ENCODE measurements at places on chromosomes 2 and 18.

DNA sequence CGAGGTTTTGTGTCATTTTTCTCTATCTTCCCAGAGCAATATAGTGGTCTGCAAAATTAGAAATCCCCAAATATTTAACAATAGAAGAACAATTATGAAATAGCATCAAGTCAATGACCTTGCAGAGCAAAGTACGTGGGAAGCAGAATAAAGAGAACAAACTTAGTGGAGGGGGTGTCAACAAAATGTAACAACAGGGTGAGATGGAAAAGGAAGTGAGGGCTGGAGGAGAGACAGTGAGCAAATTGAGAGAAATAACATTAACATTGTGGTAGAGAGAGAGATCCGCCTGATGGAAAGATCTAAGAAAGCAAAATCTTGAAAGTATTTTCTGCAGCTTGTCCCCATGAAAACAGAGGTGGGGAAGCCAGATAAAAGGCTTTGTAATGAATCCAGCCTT, 23.4 kb downstream of the ARHGAP15 start:
- H3K4me1 ChIP-seq: peaks cover 9% of the 10 kb centered on the region
- H3K36me3 ChIP-seq: no peaks in the 10 kb centered on the region
- DNase-seq: no peak
- no peaks in the 10 kb centered on the region for H3K27me3 ChIP-seq
- no peak overlapping the region for H3K27ac ChIP-seq

- DNase-seq: no peak
- no peaks in the 10 kb centered on the region for H3K36me3 ChIP-seq
Measured at GRCh38 chr18:56559044-56559443, 79.3 kb downstream of the TXNL1 start.

DNA sequence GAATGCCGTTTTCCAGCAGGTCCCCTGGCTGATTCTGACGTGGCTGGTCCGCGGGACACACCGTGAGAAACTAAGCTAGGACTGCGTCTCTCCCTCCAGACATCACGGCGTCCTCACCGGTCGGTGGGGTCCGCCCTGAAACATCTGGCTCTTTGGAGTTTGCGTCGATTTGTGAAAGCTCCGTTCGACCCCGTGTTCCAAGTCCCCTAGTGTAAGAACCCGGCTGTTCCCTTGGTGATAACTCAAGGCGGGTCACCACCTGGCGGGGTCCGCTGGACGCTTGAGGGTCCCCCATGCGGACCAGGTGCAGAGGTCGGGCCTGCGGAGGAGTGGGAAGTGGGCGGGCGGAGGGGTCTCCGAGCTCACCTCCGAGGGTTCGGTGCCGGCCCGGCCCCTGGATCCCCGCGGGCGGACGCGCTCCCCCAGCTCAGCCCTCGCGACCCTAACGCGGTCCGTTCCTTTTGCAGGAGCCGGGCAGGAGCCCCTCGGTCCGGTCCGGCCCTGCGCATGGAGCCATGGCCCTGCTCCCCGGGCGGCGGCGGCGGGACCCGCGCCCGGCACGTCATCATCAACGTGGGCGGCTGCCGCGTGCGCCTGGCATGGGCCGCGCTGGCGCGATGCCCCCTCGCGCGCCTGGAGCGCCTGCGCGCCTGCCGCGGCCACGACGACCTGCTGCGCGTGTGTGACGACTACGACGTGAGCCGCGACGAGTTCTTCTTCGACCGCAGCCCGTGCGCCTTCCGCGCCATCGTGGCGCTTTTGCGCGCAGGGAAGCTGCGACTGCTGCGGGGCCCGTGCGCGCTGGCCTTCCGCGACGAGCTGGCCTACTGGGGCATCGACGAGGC, 65.6 kb downstream of the KCNG2 start:
- no peak for DNase-seq
- no peak overlapping the region for H3K27ac ChIP-seq
- H3K4me3 ChIP-seq: no peak overlapping the region
- H3K36me3 ChIP-seq: no peaks in the 10 kb centered on the region
- H3K4me1 ChIP-seq: no peaks in the 10 kb centered on the region

DNA sequence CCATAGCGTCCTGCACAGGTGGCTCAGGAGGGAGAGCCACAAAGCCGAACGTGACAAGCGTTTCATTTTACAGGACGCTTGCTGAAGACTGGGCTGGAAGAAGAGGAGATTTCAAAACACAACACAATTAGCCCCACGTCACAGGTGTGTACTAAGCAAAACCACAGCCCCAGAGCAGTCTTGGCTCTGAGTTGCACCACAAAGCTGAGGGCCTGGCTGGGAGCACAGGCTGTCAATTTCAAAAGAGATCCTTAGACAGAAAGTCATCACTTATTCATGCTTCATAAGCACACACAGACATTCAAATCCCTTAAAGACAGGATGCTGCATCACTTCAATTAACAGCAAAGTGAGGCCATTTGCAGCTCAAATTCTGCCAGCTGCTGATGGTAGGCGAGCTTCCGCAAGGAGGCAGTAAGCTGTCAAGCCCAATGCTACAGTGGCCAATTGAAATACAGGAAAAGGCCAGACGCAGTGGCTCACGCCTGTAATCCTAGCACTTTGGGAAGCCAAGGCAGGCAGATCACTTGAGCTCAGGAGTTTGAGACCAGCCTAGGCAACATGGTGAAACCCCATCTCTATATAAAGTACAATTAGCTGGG, 79.6 kb downstream of the SKA1 start:
- no peaks in the 10 kb centered on the region for H3K4me1 ChIP-seq
- peaks cover 74% of the 10 kb centered on the region for H3K27me3 ChIP-seq
- no peaks in the 10 kb centered on the region for H3K36me3 ChIP-seq
- no peak for DNase-seq

DNA sequence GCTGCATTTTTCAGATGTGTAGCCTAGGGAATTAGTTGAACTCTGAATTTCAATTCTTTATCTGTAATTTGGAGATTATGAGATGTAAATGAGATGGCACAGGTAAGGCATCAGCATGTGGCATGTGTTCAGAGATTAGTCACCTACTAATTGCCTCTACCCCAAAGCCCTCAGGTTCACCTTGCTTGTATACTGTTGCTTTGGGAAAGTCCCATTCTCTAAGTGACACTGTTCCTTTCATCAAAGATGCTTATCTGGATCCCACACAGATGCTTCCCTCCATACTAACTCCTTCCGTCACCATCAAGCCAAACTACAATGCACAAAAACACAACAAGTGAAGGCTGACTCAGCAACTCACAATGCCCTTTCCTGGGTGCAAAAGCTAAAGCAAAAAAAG, 143.7 kb downstream of the LRATD1 start:
- no peaks in the 10 kb centered on the region for H3K27me3 ChIP-seq
- H3K4me3 ChIP-seq: no peak overlapping the region
- H3K4me1 ChIP-seq: peaks cover 25% of the 10 kb centered on the region

GRCh38 chr2:86476092-86476491, 34.9 kb downstream of the KDM3A start:
- H3K4me1 ChIP-seq: no peaks in the 10 kb centered on the region
- DNase-seq: no peak

GRCh38 chr2:217404236-217404760, 544.4 kb upstream of the TNP1 start:
- H3K4me3 ChIP-seq: no peak overlapping the region
- no peaks in the 10 kb centered on the region for H3K27me3 ChIP-seq
- DNase-seq: no peak
- H3K27ac ChIP-seq: no peak overlapping the region

DNA sequence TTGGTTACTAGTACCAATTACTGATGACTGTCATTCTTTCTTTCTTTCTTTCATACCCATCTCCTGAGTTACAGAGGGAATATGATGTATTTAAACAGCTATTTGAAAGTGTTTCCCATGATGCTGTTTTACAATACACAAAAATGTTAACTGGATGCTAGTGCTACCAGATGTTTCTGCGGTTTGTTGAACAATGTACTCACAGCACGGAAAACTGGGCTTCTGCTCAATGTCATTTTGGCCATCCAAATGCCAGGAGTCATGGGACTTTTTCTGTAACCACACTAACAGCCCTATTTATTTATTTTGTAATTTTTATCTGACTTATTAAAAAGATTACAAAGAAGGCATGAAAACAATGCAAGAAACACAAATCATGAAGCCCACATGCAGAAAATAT, 313.8 kb downstream of the RIT2 start:
- no peak for DNase-seq
- no peak overlapping the region for H3K4me3 ChIP-seq
- H3K27ac ChIP-seq: no peak overlapping the region
- no peaks in the 10 kb centered on the region for H3K27me3 ChIP-seq

DNA sequence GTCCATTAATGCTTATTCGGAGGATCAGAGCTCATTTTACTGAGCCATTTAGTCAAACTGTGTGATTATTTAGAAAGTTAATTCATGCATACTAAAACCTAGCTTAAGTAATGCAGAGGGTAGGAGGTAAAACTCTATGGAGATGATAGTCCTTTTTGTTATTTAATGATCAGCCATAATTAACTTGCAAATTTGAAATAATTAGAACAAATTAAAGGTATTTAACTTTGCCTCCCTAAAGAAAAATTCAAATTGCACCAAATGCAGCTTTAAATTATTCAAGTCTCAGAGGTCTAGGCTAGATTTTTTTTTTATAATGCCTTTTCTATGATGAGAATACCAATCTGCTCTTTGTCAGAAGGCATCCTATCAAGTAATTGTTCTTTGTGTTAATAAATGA, 310.9 kb downstream of the KIAA1328 start:
- no peak overlapping the region for H3K4me3 ChIP-seq
- DNase-seq: no peak
- H3K27me3 ChIP-seq: no peaks in the 10 kb centered on the region

- H3K4me3 ChIP-seq: no peak overlapping the region
- no peaks in the 10 kb centered on the region for H3K4me1 ChIP-seq
- no peaks in the 10 kb centered on the region for H3K36me3 ChIP-seq
- no peaks in the 10 kb centered on the region for H3K27me3 ChIP-seq
- no peak for DNase-seq
Measured at GRCh38 chr2:37039580-37039979, 44.6 kb downstream of the HEATR5B start.
